ENCODE measurements at places on chromosomes 11 and 22.

GRCh38 chr11:68976563-68976962 is 4.2 kb downstream of the MRGPRD start:
- DNase-seq: no peak

DNA sequence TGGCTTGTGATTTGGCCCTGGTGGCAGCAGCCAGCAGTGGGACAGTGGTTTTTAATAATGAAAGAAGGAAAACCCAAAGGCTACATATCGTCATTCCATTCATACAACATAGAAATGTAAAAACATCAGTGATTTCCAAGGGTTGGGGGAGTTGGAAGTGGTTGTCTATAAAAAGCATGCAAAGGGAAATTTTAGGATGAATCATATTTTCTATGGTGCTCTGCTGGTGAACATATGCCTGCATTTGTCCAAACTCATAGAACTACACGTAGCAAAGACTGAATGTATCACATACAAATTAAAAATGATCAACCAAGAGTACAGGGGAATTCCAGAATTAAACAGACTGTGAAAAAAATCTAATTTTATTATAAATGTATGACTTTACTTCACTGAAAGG is 11.1 kb downstream of the OR5B3 start:
- no peak for DNase-seq

DNA sequence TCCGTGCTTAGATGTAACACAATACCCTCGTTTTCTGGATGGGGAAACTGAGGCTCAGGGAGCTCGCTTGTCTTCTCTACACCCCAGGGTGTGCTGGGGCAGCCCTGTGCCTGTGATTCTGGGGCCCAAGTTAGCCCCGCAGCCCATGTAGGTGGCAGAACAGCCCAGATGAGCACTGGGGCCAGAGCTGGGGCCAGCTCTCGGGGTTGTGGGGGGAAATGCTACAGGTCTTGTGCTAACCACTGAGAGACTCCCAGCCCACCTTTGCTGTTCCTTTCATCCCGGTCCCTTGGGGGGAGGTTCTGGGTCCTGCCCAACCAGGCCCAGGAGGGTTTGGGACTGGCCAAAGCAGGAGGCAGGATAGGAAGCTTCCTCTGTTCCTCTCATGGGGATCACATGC is 13.5 kb downstream of the MYEOV start:
- no peak for DNase-seq

DNA sequence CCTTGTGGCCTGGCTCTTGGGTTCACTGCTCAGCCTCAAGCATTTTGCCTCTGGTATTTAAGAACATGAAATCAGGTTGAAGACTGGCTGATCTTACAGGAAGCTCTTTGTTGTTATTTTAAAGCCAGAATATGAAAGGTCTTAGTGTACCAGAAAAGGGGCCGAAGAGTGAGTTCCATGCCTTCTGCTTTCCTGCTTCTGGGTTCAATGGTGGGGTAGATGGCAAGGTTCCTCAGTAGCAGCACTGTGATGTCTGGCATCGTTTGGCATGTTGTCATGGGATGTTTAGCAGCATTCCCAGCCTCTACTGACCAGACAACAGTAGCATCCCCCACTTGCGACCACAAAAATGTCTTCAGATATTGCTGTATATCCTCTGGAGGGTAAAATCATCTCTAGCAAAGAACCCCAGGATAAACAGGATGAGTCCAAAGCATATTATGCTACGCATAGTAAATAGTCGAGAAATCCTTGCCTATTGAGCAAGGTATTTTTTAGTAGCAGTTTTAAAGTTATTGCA is 2.4 kb downstream of the VPS26B start:
- DNase-seq: no peak

GRCh38 chr11:47271328-47271727 is 1.4 kb downstream of the MADD start:
- DNase-seq: no peak

- no peak for DNase-seq
These were observed 2.8 kb upstream of the LIF start for GRCh38 chr22:30249049-30250038.

DNA sequence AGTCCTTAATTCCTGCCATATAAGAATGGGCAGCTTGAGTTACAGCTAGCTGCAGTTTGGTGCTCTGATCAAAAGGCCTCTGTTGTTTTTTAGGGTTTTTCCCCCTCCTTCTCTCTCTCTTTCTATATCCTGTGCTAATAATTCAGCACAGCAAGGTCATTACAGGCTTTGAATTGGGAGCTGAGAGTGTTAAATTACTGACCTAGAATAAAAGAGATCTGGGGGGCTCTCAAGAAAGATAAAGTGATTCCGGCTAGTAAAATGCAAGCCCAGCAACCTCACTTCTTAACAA is 84.9 kb downstream of the CSTPP1 start:
- DNase-seq: no peak

GRCh38 chr22:30865656-30866055 is 102.9 kb downstream of the MORC2 start:
- DNase-seq: no peak

GRCh38 chr11:35907648-35908431 is 36.0 kb upstream of the LDLRAD3 start:
- DNase-seq: no peak

- peak; percentile 20 for DNase-seq
These were observed 138.1 kb downstream of the MAML2 start for GRCh38 chr11:96204721-96205459.

DNA sequence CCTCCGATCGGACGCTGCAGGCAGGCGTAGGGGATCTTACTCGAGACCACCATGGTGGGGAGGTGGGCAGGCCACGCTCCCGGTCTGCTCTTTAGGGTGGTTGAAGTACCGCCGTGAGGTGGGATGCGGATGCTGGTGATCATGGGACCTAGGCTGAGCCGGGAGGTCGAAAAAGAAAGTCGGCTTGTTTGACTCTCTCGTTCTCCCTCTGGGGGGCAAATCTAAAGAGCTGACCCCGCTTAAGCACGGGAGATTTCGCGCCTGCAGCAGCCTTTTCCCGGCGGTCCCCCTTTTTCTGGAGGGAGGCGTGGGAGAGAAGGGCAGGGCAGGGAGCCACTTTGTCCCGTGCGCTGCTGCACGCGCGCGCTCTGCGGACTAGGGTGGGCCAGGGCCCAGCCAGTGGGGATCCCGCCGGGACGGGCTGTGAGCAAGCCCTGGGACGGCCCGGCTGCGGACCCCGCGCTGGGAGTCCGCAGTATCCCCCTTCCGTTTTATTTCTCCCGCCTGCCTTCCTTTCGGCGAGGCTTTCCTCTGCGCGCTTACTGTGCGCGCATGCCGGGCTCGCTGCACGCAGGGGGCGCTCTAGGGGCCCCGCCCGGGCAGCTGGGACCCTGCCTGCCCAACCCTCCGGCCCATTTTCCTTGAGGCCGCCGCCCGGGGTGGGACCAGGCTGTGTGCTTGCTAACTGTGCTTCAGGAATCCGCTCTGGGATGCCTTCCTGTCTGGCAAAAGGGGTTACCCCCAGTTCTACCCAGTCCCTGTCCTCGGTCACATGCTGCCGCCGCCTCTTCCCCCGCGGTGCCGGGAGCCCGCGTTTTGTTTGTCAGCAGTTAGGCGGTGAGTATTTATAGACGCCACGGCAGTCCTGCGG is 81.0 kb downstream of the PRR5L start:
- DNase-seq: peak; percentile 64

GRCh38 chr22:47615051-47615450 is 852.6 kb downstream of the TBC1D22A start:
- DNase-seq: no peak

- no peak for DNase-seq
These were observed 186.2 kb downstream of the OPCML start for GRCh38 chr11:133346137-133346536.

GRCh38 chr11:19656140-19656541 is 56.5 kb upstream of the NAV2 start:
- DNase-seq: no peak

DNA sequence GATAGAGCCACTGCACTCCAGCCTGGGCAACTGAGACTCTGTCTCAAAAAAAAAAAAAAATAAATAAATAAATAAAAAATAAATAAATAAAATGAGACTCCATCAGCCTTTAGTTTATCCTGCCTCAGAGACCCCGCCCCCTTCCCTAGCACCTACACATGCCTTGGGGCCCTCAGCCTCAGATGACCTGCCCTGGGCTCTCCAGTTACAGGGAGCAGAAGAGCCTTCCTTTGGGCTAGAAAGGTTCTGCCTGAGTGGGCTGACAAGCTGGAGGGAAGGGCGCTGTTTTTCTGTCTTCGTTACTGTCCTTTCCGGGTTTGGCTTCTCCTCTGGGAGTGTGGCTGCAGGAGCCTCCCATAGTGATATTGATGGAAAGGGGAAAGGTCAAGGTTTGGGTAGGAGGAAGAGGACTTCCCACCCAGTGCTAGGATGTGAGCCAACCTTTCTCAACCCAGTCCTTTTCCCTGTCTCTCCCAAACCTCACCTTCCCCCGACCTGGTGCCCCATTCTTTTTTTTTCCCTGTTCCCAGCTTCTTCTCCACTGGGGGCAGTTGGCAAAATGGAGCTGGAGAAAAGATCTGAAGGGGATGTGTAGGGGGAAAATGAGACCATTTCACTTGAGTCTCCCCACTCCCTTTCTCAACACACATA is 1.5 kb upstream of the SF3B2 start:
- DNase-seq: no peak

DNA sequence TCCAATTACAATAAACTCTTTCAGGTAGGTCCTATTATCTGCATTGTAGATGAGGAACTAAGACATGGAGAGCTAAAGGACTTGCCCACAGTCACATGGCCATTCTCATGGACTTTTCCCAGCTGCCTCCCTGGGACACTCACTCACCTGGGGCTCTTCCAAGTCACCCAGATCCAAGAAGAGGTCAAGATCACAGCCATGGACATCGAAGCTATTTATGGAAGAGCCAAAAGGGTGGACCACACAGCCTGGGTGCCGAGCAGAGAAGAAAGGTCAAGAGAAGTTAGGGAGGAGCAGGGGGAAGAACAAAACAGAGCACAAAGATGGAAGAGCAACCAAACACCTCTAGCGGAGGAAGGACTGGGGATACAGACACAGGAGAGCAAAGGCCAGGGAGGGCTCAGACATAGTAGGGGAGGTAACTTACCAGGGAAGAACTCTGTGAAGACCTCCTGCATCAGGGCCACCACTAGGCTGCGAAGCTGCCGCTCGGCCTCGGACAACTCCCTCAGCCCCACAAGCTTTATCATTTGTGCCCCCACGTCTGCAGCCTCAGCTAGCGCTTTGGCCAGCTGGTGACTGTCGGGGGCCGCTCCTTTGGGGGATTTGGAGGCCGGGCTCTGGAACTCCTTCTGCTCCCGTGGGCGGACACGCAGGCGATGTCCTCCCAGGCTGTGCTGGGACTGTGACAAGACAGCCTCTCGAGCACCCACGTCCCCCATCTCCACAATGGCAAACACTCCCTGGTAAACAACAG is 7.4 kb upstream of the EEF1G start:
- DNase-seq: no peak

DNA sequence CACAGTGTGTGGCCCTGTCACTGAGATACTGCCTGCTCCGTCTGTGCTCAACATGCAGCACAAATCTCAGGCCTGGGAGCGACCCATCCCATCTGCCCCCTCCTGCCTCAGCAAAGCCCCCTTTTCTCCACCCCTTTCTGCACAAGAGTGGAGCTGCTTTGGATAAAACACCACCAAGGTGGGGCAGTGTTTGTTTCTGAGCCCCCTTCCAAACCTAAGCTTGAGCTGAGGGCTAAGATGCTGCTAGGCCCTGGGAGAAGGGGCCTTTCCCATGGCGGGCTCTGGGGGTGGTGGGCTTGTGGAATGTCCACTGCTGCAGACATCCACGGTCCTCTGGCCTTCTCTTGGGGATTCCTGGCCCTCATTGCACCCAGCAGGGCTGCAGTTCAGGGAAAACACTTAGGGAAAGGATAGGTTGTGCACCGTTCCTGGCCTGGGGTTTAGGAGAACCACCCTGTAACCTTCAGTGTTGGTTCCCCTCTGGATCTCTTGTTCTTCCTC is 594.1 kb downstream of the TBC1D22A start:
- DNase-seq: no peak

GRCh38 chr11:75549370-75549958 is 12.6 kb upstream of the SERPINH1 start:
- no peak for DNase-seq

DNA sequence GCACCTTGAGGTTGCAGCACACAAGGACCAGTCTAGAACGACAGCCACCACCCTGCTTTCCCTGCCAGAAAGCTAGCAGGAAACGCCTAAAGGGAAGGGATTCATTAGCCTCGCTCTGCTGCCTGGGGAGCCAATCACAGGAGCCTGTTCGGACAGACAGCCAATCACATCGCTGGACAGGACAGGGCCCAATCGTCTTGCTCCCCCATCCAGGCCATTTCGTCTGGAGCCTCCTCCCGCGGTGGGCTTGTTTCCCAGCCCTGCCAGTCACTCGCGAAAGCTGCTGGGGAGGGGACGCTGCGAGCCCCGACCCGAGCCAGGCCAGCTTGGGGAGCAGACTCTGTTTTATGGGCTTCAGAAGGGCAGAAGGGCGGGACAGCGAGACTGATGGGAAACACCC is 79.8 kb upstream of the NCAM1 start:
- no peak for DNase-seq

DNA sequence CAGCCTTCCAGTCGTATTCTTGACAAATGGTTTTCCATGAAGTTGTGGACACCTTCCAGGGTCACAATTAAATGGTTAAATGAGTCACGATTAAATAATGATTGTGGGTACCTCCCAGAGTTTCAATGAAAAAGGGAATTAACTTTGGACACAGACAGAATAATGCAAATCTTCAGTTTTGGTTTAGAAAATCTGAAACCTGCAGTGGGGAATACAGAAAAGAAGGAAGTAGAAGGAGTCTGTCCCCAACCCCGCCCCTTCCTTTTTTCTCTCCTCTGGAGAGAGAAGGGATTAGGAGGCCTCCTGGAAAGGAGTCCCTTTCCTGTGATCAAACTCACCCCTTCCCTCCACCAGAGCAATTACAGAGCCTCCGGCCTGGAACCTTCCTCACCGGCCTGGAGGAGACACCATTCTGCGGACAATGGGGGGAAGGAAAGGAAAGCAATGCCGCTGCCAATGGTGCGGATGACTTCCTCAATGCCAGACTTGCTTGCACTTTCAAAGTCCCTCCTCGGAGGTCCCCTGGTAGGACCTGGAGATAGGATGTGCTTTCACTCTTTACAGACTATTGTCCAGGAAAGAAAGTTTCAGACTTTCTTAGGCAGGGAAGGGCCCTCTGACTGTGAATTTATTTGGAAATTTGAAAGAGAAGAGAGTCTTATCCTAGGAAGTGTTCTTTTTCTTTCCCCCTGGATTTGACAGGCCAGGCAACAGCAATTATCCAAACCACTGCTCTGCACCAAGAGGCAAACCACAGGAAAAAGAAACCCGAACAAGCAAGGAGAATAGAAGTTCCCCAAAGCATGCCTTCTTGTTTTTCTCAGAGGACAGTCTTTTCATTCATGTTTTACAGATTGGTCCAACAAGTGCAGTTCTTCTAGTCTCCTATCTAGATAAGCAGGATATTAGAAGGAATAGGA is 86.8 kb downstream of the PTPRJ start:
- no peak for DNase-seq
